ENCODE measurements at places on chromosomes 5 and 9.
A peak's percentile ranks its signal among the peaks of the same experiment; 100 is the strongest.

- DNase-seq: no peak
Observed at GRCh38 chr5:79771387-79771786, 81.8 kb downstream of the CMYA5 start.

- no peak for DNase-seq
Observed at GRCh38 chr9:36193023-36193422, 2.3 kb downstream of the CLTA start.

DNA sequence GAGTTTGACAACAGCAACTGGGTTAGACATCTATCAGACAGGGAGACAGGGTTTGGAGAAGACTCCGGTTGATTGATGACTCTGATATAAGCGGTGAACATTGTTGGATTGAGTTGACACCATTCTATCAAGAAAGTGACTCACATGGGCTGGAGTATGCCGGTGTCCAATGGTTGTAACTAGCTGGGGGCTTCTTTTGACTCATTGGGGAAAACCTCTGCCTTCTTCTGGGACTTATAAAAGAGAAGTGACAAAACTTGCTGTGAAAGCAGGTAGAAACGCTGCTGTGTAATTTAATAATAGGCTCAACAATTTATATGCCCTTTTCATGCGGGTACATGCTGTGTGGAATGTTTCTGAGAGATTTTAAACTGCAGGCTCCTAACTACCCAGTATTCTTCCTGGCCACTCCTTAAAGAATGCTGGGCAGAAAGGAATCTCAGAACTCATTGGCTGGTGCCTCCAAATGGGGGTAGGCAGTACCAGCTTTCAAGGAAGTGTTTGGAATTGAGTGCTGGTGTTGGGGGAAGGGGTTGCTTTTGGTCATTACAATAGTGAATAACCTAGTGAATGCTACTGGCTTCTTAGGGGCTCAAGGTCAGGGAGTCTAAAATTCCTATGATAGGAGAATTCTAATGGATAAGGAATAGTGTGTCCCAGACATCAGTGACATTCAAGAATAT is 43.9 kb downstream of the FYB1 start:
- DNase-seq: no peak

GRCh38 chr5:129098488-129099183 is 4.1 kb downstream of the ISOC1 start:
- no peak for DNase-seq

- no peak for DNase-seq
Observed at GRCh38 chr5:130243641-130244040, 339.4 kb downstream of the CHSY3 start.

DNA sequence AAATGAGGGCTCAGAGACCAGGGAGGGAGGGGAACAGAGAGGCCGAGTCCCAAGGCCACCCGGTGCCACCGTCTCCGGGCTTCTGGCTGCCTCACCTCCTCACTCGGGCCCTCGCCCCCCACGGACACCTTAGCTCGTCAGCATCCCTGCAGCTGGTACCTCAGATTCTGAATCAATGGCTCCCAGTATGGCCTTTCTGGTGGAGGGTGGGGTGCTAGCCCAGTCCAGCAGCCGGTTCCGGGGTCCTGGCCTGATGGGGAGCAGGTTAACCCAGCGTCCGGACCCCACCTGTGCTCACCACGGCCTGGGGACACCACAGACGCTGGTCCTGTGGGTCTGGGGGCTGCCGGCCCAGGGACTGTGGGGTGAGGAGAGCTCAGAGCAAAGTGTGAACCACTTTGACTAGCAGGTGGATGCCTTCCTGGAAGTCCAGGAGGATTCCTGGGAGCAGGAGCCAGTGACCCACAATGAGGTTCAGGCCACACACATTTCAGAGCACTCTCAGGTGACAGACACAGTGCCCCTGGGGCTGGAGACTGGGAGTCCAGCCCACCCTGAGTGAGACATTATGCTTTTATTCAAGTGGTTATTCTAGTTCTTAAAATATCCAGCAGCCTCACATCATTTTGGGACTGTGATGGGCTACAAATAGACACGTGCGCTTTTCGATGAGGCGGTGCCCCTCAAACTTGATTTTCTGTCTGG is 53.3 kb downstream of the AHRR start:
- no peak for DNase-seq

DNA sequence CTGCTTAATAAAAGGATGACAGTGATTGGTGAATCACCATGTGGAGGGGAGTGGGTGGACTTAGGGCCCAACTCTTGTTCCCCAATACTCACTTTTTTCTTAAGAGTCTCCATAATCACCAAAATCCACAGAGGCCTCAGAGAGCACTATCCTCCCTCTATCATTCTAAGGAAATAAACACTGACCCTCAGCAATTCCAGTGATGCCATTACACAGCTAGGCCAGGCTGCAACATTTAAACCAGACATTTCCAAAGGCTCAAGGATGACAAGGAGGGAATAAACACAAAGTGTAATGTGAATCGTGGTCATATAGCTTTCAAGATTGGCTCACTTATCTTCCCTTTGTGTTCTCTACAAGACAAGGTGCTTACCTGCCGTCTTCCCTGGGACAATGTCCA is 2.4 kb upstream of the ARSI start:
- no peak for DNase-seq

GRCh38 chr5:139667730-139668063 is 19.5 kb downstream of the CXXC5 start:
- no peak for DNase-seq

GRCh38 chr5:471750-472058 is 28.7 kb downstream of the EXOC3 start:
- DNase-seq: no peak

DNA sequence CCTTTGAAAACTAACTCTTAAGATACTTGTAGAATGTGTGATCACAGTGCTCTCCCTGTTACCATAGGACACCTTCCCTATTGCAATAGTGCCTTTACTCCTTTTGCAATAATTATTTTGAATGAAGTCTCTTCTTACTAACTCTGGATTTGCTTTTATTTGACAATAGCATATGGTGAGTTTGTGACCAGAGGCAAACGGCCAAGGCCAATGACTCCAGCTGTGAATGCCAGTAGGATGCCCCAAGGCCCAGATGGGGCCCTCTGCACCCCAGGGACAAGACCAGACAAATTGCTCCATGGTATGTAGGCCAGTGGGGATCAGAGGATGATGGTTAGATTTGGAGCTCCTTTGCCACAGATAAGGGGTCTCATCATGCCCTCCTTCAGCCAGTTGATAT is 116.9 kb downstream of the NPR3 start:
- no peak for DNase-seq

- no peak for DNase-seq
Observed at GRCh38 chr5:18114151-18114757, 480.0 kb downstream of the TAF11L14 start.

GRCh38 chr5:146967646-146968045 is 89.1 kb upstream of the PPP2R2B start:
- DNase-seq: no peak

GRCh38 chr9:6575324-6576034 is 70.0 kb downstream of the GLDC start:
- no peak for DNase-seq

DNA sequence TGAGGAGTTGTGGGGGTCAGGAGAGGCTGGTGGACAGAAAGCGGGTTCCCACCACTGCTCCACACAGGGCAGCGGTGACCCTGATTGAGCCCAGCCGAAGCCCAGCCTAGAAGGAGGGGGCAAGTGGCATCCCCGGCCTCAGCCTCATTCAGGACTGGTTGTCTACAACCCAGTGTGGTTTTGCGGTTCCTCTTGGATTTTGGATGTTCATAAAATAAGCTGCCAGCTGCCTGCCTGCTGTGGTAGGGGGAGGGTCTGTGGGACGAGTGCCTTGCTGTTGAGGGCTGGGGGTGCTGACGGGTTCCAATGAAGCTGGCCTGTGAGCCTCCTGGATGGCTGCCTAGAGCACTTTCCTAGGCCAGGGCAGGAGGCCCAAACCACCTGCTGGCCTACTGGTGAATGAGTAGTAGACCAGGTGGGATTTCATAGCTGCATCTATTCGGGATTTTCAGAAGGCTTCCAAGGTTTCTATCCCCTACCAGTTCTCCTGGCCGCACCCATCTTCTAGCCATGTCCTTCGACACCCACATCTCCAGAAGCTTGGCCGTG is 102.4 kb downstream of the NDFIP1 start:
- DNase-seq: no peak

DNA sequence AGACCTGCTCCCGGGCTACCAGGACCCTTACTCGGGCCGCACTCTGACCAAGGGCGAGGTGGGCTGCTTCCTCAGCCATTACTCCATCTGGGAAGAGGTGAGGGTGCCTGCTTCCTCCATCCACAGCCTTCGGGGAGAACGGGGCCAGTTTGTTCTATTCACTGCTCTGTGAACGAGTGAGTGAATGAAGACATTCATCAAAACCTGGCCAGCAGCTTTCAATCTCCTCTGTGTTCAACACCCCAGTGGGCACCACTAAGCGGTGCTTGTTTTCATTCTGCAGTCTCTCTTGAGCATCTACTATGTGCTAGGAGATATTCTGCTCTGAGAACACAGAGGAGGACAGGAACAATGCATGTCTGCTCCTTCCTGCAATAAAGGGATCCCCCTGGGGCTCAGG is 10.6 kb downstream of the CERCAM start:
- DNase-seq: no peak

DNA sequence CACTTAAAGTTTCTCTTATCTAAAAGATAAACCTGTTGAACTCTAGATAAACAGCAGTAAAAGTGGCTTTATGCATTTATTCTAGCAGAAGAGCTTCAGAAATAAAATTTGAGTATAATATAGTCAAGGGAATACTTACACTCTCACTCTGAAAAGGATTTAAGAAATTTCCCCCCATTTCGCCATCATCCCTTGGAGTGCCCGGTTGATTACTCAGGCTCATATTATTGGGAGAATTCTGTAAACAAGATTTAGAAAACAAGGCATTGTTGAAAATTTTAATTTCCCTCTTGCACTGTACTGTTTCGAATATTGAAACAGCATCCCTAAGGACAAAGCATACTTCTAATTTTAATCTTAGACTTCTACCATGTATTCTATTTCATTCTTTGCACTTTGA is 34.5 kb upstream of the ACOT12 start:
- DNase-seq: no peak

- DNase-seq: peak; percentile 20
Observed at GRCh38 chr5:11384441-11385250, 519.6 kb downstream of the CTNND2 start.

GRCh38 chr5:122408592-122409224 is 96.7 kb downstream of the SNCAIP start:
- no peak for DNase-seq

DNA sequence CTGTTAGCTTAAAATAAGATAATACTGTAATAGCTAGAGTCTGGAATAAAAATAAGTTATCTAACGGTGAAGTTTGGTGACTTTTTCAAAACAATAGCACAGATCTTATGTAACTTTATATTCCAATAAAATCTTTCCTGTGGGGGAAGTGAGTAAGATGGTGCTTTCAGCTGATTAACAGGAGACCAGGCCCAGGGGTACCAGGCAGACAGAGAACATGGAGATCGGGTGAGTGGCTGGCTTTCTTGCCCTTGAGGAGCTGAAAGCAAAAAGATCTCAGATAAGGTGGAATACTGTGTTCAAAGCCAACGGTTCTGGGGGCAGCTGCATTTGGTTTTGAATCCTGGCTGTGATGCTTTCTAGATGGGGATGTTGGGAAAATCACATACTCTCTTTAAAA is 61.3 kb downstream of the MAT2B start:
- no peak for DNase-seq

DNA sequence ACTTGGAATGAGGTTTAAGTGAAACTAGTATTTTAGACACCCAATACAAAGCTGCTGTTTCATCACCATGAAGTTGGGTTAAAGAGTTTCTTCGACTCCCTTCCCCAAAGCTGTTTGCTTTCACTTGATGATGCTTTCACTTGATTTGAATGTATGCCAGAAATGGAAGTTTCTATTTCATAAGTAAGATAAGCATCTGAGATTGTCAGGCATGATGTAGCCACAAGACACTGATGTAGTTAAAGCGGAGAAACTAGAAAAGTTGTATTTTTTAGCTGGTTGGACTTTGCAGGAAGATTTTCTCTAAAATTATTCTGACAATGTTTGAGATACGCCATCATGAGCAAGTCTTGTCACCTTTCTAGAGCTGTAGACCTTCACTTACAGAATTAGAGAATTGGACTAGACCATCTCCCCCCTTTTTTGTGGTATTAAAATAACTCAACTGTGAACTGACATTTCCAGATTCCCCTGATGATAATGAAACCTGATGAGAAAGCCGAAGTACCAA is 20.0 kb downstream of the MOCS2 start:
- DNase-seq: no peak

- DNase-seq: no peak
Observed at GRCh38 chr5:34411470-34412346, 244.4 kb upstream of the RAI14 start.

DNA sequence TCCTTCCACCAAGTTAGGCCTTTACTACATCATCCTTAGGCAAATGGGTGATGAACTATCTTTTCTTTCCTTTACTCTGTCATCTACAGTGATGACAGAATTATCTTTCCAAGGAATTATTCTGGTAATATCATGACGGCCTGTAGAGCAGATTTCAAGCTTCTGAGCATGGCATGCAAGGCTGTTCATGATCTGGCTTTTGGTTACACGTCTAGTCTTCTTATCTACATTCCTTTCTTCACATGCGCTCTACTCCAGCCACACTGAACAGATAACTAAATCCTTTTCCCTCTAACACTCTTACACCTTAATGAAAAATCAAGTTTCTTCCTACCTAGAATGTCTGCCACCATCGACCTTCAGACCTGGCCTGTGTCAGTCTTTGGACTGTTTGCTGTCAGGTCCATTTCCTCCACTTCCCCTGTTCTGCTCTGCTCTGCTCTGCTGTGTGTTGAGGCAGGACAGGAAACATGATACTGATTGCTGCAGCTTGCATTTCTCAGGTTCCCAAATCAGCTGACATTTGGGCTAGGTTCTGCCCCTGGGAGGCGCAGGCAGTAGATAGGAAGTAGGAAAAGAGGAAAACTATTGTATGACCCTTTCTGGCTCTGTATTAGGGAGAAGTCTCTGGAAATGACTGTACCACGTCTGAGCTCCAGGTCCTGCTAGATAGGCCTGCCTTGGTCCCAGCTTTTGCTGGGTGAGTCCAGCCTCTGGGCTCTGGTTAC is 4.2 kb downstream of the SCGB3A2 start:
- no peak for DNase-seq
